SJSA1 (cell line): ENCODE measurements at places on chromosomes 5 and 9. TPM values are rescaled to one million over a fixed set of nuclear protein-coding genes. Genes with fewer than 3 reads are reported as not detected.

DNA sequence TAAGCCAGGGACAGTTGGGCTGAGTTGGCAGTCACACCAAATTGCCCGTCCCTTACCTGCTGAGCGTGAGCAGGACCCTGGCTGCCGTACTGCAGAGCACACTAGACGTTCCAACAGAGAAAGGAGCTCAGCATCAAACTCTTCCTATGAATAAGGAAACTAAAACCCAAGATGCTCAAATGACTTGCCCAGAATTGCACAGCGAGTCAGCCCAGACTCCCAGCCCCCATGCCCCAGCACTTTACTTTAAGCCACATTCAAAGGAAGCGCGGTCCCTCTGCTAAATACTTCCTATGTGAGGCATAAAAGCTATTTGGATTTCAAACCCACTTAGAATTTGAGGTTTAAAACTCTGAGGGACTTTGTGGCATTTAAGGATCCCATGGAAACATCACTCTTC lies 23.9 kb downstream of the PAX5 start:
- H3K4me1 ChIP-seq: no peaks in the 10 kb centered on the region
- no peaks in the 10 kb centered on the region for H3K36me3 ChIP-seq
- no peak overlapping the region for H3K27ac ChIP-seq
- peaks cover 29% of the 10 kb centered on the region for H3K27me3 ChIP-seq
- H3K4me3 ChIP-seq: no peak overlapping the region

DNA sequence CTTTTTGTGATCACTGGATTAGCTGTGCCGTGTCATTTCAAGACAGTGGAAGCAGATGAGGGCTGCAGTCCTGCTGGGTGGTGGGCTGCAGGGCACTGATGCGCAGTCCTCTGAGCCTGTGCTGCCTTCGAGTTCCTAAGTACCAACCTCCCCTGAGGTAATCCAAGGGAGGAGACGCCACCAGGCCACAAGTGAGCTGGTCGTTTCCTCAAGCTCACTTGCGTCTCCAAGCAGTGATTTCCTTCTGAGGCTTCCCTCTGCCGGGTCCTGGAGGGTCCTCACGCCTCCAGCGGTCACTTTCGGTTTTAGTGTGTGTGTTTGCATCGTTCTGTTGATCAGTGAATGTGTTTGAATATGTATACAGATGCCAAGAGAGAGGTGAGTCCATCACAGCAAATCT lies 115.7 kb downstream of the TRIO start:
- H3K4me3 ChIP-seq: no peak overlapping the region
- H3K4me1 ChIP-seq: peaks cover 31% of the 10 kb centered on the region
- no peak overlapping the region for H3K27ac ChIP-seq
- H3K36me3 ChIP-seq: peaks cover 14% of the 10 kb centered on the region
- no peaks in the 10 kb centered on the region for H3K27me3 ChIP-seq
- DNase-seq: no peak

- H3K4me3 ChIP-seq: no peak overlapping the region
- H3K27ac ChIP-seq: no peak overlapping the region
- peaks cover 7% of the 10 kb centered on the region for H3K4me1 ChIP-seq
- H3K27me3 ChIP-seq: no peaks in the 10 kb centered on the region
These were observed 85.1 kb downstream of the FBXL7 start for GRCh38 chr5:15585128-15585527.

GRCh38 chr9:83355729-83356151 lies 182.5 kb downstream of the FRMD3 start:
- H3K36me3 ChIP-seq: no peaks in the 10 kb centered on the region
- no peaks in the 10 kb centered on the region for H3K4me1 ChIP-seq
- H3K27me3 ChIP-seq: no peaks in the 10 kb centered on the region
- DNase-seq: no peak

GRCh38 chr9:21244836-21245235 lies 5.0 kb upstream of the IFNA14 start:
- H3K27ac ChIP-seq: no peak overlapping the region
- no peaks in the 10 kb centered on the region for H3K36me3 ChIP-seq
- no peak overlapping the region for H3K4me3 ChIP-seq
- H3K27me3 ChIP-seq: no peaks in the 10 kb centered on the region
- no peaks in the 10 kb centered on the region for H3K4me1 ChIP-seq

GRCh38 chr5:5246736-5247135 lies 106.6 kb downstream of the ADAMTS16 start:
- no peak for DNase-seq
- H3K4me3 ChIP-seq: no peak overlapping the region
- H3K27me3 ChIP-seq: no peaks in the 10 kb centered on the region

- no peaks in the 10 kb centered on the region for H3K4me1 ChIP-seq
- no peak for DNase-seq
- no peak overlapping the region for H3K27ac ChIP-seq
- H3K27me3 ChIP-seq: no peaks in the 10 kb centered on the region
- no peaks in the 10 kb centered on the region for H3K36me3 ChIP-seq
- H3K4me3 ChIP-seq: no peak overlapping the region
These were observed 108.8 kb downstream of the PDE8B start for GRCh38 chr5:77319117-77319804.

DNA sequence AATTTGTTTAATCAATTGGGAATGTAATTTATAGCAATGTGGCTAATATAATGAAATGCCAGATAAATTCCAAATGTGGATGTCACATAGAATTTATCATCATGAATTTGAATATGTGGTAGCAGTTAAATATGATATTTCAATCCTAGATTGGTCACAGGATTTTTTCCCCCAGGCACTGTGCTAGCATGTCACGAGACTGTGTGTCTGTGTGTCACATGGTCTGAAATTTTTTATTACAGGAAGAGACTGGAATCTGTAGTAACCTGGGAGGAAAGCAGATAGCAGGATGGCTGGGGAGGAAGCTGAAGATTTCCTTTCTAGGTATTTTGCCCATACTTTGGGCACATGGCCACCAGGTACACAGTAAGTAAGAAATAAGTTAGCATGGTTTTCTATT lies 35.4 kb upstream of the MSH3 start:
- no peaks in the 10 kb centered on the region for H3K27me3 ChIP-seq
- H3K36me3 ChIP-seq: no peaks in the 10 kb centered on the region
- H3K27ac ChIP-seq: no peak overlapping the region

DNA sequence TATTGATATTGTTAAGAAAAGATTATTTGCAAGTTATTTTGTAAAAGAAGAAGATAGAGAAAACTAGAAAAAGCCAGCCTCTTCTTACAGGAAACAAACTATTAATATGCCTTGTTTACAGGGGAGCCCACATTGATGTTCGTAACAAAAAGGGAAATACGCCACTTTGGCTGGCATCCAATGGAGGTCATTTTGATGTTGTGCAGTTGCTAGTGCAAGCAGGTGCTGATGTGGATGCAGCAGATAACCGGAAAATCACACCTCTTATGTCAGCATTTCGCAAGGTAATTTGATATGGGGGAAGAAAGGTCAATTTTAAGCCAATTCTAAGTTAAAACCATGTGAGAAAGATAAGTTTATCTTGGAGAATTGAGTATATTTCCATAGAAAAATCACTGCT lies 37.6 kb upstream of the EIF4EBP3 start:
- H3K27me3 ChIP-seq: no peaks in the 10 kb centered on the region
- DNase-seq: no peak
- no peak overlapping the region for H3K4me3 ChIP-seq
- no peaks in the 10 kb centered on the region for H3K4me1 ChIP-seq

DNA sequence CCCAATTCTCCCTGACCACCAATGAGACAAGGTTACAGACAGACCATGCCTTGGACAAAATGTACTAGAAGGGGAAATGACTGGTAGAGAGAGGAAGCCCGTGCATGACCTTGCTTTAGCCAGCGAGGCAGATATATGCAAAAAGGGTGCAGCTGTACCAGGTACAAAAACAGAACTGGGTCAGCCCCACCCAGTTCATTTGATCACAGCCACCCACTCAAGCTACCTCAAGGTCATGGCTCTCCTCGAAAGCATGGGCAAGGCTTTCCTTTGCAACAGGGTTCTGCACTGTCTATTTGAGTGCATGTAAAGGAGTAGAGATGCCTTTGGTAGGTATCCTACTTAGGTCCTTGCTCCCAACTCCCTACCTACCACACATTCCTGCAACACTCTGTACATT lies 33.3 kb downstream of the TLE1 start:
- H3K4me1 ChIP-seq: peaks cover 21% of the 10 kb centered on the region
- peaks cover 8% of the 10 kb centered on the region for H3K36me3 ChIP-seq

GRCh38 chr5:69138766-69139165 lies 28.2 kb upstream of the CCNB1 start:
- H3K27ac ChIP-seq: no peak overlapping the region
- H3K27me3 ChIP-seq: no peaks in the 10 kb centered on the region
- no peak overlapping the region for H3K4me3 ChIP-seq
- no peaks in the 10 kb centered on the region for H3K36me3 ChIP-seq

DNA sequence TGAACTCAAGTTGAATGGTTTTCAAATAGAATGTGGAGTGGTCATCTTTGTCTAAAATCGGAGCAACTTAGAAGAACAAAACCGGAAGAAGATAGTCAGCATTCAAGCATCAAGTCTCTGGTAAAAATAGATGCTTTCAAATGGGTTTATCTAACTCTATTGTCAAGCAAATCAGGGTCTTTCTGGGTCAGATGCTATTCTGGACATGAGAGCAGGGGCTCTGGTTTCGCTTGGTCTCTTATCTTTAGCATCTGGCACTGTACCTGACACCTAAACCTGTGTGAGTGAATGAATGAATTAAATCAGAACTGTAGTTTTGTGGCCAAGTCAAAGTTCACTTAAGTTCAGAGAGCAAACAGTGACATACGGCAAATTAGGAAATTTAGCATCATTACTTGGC lies 173.5 kb downstream of the SLIT3 start:
- H3K36me3 ChIP-seq: no peaks in the 10 kb centered on the region
- H3K27ac ChIP-seq: no peak overlapping the region
- no peak overlapping the region for H3K4me3 ChIP-seq
- no peaks in the 10 kb centered on the region for H3K27me3 ChIP-seq
- no peaks in the 10 kb centered on the region for H3K4me1 ChIP-seq
- DNase-seq: no peak

DNA sequence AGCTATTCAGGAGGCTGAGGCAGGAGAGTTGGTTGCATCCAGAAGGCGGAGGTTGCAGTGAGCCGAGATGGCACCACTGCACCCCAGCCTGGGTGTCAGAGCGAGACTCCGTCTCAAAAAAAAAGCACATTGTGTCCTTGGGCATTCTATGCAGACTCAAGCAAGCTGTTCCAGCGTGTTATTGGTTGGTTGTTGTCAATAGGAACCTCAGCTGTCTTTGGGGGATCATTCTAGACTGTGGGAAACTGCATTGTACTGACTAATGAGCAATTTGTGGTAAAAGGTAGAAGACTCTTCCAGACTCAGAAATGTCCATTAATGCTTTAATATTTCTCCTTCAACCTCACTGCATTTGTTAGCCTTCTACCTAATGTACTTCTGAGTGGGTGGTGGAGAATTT lies 379.5 kb upstream of the GRAMD2B start:
- no peaks in the 10 kb centered on the region for H3K4me1 ChIP-seq
- DNase-seq: no peak
- H3K27ac ChIP-seq: no peak overlapping the region
- no peaks in the 10 kb centered on the region for H3K27me3 ChIP-seq
- H3K4me3 ChIP-seq: no peak overlapping the region
- H3K36me3 ChIP-seq: no peaks in the 10 kb centered on the region

GRCh38 chr5:181161534-181162175 lies 14.3 kb downstream of the OR2V2 start:
- peaks cover 5% of the 10 kb centered on the region for H3K4me1 ChIP-seq
- peaks cover 12% of the 10 kb centered on the region for H3K27me3 ChIP-seq
- DNase-seq: no peak
- H3K27ac ChIP-seq: no peak overlapping the region

GRCh38 chr5:153523831-153524230 lies 33.4 kb downstream of the GRIA1 start:
- peaks cover 47% of the 10 kb centered on the region for H3K4me1 ChIP-seq
- H3K4me3 ChIP-seq: no peak overlapping the region
- H3K36me3 ChIP-seq: no peaks in the 10 kb centered on the region
- peak overlapping the region; percentile 41 for H3K27ac ChIP-seq

- no peaks in the 10 kb centered on the region for H3K27me3 ChIP-seq
- H3K4me3 ChIP-seq: no peak overlapping the region
- DNase-seq: no peak
- no peak overlapping the region for H3K27ac ChIP-seq
- H3K36me3 ChIP-seq: no peaks in the 10 kb centered on the region
These were observed 43.5 kb downstream of the COL23A1 start for GRCh38 chr5:178546675-178547033.

- no peak overlapping the region for H3K27ac ChIP-seq
- no peak for DNase-seq
- no peaks in the 10 kb centered on the region for H3K27me3 ChIP-seq
- H3K4me3 ChIP-seq: no peak overlapping the region
- H3K36me3 ChIP-seq: no peaks in the 10 kb centered on the region
These were observed 14.3 kb upstream of the ASPN start for GRCh38 chr9:92496396-92497176.

GRCh38 chr9:124886866-124887492 lies 25.0 kb downstream of the ARPC5L start:
- no peaks in the 10 kb centered on the region for H3K27me3 ChIP-seq
- no peak overlapping the region for H3K27ac ChIP-seq
- DNase-seq: no peak
- peaks cover 22% of the 10 kb centered on the region for H3K36me3 ChIP-seq
- no peak overlapping the region for H3K4me3 ChIP-seq

GRCh38 chr9:131334629-131335367 lies 45.3 kb downstream of the PLPP7 start:
- no peak for DNase-seq
- no peaks in the 10 kb centered on the region for H3K27me3 ChIP-seq
- H3K4me3 ChIP-seq: no peak overlapping the region

GRCh38 chr5:37552770-37553719 lies 173.9 kb downstream of the WDR70 start:
- H3K27me3 ChIP-seq: no peaks in the 10 kb centered on the region
- H3K4me3 ChIP-seq: no peak overlapping the region
- no peaks in the 10 kb centered on the region for H3K36me3 ChIP-seq
- H3K4me1 ChIP-seq: no peaks in the 10 kb centered on the region
- no peak for DNase-seq
- H3K27ac ChIP-seq: no peak overlapping the region

GRCh38 chr9:114474425-114474824 lies 30.8 kb downstream of the WHRN start:
- no peaks in the 10 kb centered on the region for H3K4me1 ChIP-seq
- no peak overlapping the region for H3K27ac ChIP-seq
- no peak overlapping the region for H3K4me3 ChIP-seq
- no peaks in the 10 kb centered on the region for H3K36me3 ChIP-seq
- no peaks in the 10 kb centered on the region for H3K27me3 ChIP-seq

- no peak for DNase-seq
- no peaks in the 10 kb centered on the region for H3K36me3 ChIP-seq
- H3K27ac ChIP-seq: no peak overlapping the region
- no peaks in the 10 kb centered on the region for H3K4me1 ChIP-seq
These were observed 345.8 kb upstream of the KLF9 start for GRCh38 chr9:70760228-70760627.

DNA sequence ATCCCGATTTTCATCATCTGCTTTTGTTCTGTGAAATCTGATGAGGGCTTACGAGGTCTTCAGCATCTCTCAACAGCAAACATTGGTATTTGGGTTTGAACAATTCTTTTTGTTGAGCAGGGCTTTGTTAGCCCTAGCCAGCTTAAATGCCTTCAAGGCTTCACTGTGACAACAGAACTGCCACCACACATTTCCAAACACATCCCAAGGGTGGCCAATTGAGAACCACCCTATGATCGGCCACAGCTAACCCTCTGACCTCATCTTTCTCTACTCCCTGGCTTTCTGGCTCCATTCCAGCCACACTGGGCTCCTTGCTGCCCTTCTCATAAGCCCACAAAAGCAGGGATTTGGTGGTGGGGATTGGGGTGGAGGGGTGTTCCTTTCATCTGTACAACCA lies 17.6 kb downstream of the MTX3 start:
- peak overlapping the region; percentile 40 for H3K27ac ChIP-seq
- peaks cover 39% of the 10 kb centered on the region for H3K4me1 ChIP-seq
- no peak overlapping the region for H3K4me3 ChIP-seq
- DNase-seq: peak; percentile 53
- H3K36me3 ChIP-seq: peaks cover 23% of the 10 kb centered on the region
- no peaks in the 10 kb centered on the region for H3K27me3 ChIP-seq

RASGRF2 gene
- 8.4 and 12.5 TPM in 2 replicates for total RNA-seq

ARID3C gene
- not detected in 2 replicates for total RNA-seq

SHROOM1 gene
- total RNA-seq: 24.1 and 31.2 TPM in 2 replicates

SLCO6A1 gene
- not detected in 2 replicates for total RNA-seq

PCDHGA9 gene
- total RNA-seq: 0.55 TPM in 1 of 2 replicates, not detected in the other
